ENCODE measurements at places on chromosomes 13 and 19.

- no peak for DNase-seq
These were observed 94.1 kb downstream of the ATP11A start for GRCh38 chr13:112783978-112784371.

DNA sequence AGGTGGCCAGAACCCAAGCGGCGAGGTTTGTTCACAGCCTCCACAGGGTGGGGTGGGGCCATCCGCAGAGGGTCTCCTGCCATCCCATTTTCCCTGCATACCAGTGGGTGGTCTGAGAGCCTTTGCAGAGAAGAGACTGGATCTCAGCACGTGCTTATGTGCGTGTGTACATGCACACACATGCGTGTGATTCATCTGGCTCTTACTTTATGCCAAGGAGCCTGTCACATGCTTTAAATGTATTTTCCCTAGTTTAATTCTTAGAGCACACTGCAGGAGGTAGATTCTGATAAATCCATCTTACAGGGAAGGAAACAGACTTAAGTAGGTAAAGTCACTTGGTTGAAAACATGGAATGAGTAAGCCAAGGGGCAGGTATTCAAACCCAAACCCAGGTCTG lies 47.1 kb downstream of the CAPN12 start:
- no peak for DNase-seq

DNA sequence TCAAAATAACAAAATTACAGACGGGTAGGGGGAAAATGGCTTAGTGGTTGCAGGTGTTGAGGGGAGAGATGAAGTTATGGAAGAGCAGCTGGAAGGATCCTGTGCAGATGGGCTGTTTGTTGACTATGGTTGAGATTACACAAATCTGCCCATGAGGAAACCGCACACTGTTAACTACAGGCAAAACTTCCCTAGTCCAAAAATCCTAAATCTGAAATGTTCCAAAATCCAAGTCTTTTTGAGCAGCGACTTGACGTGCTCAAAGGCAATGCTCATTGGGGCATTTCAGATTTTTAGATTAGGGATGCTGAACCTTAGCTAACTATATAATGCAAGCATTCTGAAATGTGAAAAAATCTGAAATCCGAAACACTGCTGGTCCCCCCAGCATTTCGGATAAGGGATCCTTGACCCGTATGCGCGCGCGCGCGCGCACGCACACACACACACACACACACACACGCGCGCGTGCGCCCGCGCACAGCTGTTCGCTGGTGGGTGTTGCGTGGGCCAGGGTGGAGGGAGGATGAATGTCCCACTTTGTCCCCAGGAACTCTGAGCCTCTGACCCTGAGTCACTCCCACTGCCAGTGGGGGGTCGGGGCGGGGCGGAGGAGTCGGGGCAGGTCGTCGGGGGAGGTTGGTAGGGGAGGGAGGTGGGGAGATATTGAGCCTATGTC lies 6.8 kb downstream of the F2RL3 start:
- DNase-seq: no peak

GRCh38 chr19:29029268-29029958 lies 183.5 kb downstream of the UQCRFS1 start:
- DNase-seq: no peak

DNA sequence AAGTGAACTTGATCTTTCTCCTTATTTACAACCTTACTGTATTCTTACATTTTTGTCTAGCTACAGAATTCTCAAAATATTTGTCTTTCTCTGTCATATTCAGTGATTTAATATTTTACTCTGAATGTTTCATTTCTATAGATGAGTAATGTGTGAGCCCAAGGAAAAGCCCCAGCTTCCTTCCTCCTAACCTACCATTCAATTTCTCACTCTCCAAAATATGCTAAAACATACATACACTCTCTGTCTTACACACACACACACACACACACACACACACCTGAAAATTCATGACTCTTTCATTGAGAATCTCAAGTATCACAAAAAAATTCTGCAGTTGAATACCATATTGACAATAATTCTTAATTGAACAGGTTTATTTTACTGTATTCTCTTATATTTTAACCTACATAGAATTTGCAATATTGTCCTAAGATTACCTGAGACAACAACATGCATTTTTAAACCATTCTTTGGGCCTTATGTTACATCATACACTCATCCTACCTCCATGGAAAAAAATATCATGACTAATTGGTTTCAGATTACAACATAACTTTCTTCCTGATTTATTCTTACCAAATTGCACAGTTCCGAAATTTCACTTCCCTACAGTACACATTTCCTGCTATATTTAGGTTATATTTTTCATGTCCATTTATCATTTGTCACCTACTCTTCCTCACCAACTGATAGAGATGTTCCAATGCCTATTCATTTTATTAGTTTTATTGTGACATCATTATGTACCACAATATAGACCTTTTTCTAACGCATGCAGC lies 1965.6 kb upstream of the PCDH20 start:
- DNase-seq: no peak

GRCh38 chr13:76754414-76754813 lies 131.8 kb downstream of the KCTD12 start:
- DNase-seq: no peak

GRCh38 chr19:38266981-38267597 lies 2.7 kb downstream of the SPINT2 start:
- DNase-seq: no peak

GRCh38 chr13:46530084-46530935 lies 22.7 kb upstream of the LRCH1 start:
- no peak for DNase-seq

DNA sequence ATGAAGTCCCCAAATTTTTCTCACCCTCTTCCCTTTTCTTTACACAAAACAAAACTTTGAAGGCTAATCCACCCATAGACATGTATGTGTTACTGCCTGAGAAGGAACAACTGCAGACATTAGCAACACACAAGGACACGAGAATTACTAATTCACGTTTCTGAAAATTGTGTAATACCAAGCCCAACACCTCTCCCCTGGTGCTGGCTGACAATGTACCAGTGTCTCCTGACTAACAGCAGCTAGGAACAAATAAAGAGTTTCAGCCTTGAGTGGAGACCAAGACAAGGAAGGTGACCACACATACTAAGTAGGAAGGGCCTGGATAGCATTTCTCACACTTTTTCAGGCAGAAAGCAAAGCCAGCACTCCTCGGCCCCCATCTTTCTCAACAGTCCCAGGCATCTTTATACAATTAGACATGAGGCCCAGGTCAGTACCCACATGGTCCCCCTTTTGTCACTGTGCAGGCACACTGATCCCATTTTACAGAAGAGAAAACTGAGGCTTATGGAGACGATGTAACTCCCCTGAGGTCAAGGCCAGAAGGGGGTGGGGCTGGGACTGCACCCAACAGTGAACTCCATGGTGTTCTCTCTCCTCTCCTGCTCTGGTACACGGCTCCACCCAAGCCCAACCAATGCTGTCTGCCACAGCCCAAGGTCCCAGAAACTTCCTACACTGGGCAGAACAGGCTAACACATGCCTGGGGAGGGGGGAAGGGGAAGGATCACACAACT lies 8.7 kb downstream of the BRD4 start:
- no peak for DNase-seq

DNA sequence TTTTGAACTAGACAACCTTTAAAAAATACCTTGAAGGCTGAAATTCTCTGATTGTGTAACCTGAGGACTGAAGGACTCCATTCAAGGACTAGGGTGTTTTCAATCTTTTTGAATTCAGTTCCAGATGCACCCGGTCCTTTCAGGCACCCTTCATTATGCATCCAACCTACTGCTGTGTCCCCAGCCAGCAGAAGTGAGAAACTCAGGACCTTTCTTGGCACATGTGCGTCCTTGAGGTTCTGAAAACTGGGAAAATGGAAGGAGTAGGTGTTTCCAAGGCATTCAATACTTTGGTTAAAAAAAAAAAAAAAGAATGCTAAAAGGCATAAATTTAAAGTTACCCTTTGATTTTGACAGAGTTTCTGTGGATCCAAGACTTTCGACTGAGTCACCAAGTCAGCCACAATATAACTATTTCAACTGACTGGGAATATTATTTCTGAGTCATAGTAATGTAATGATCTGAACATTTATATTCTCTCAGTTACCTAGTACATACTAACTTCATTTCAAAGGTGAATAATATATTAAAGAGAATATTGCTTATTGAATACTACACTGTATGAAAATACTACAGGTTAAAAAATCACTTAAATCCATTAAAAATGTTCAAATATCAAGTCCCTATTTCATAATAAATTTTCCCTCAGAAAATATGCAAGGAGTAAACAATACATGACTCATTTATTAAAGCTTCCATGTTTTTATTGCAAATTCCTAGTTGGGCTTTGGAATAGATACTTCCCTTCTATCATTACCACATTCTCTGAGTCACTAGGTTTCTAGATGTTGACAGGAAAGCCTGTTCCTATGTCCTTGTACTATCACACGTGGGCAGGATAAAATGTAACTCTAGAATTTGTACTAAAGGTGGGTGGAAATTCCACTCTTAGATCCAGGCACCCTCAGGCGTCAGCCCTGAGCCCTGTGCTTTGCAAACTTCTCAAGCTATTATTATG lies 2.4 kb upstream of the ITGBL1 start:
- no peak for DNase-seq

GRCh38 chr19:29887442-29887855 lies 54.6 kb upstream of the URI1 start:
- DNase-seq: no peak

- no peak for DNase-seq
These were observed 7.1 kb upstream of the ERVV-2 start for GRCh38 chr19:53037101-53038097.

DNA sequence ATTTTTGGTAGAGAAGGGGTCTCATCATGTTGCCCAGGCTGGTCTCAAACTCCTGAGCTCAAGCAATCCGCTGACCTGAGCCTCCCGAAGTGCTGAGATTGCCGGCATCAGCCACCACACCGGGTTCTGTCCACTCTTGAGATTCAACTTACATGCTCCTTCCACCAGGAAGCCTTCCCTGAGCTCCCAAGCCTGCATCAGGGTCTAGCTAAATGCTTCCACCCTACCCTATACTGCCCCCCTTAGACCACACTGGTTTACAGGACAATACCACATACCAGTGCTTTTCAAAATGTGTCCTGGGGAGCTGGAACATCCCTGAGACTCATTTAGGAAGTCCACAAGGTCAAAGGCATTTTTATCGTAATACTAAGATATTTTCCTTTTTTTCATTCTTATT lies 15.1 kb upstream of the CACNG8 start:
- DNase-seq: no peak

DNA sequence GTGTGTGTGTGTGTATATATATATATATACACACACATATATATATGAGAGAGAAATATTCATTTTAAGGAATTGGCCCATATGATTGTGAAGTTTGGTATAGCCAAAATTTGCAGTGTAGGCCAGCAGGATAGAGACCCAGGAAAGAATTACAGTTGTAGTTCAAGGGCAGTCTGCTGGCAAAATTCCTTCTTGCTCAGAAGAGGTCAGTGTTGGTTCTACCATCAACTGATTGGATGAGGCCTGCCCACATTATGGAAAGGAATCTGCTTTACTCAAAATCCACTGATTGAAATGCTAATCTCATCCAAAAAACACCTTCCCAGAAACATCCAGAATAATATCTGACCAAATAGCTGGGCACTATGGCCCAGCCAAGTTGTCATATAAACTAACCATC lies 24.0 kb downstream of the RNF6 start:
- DNase-seq: no peak

- DNase-seq: no peak
These were observed 22.3 kb upstream of the SLC15A1 start for GRCh38 chr13:98774776-98775175.

DNA sequence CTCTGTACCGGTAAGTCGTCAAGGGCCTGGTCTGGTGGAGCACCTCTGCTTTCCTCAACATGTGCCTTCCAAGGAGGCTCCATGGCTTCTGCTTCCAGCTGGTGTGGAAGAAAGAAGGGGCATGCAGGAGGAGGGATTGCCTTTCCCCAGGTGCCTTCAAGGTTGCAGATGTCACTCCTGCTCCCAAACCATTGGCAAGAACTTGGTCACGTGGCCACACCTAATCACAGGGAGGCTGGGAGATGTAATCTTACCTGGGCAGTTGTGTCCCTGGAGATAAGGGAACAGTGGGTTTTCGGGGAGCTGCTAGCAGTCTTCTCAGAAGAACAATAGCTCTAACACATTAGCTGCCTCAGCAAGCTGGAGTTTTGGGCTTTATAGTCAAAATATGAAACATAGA lies 9.7 kb upstream of the GPR18 start:
- no peak for DNase-seq
